ENCODE measurements at places on chromosomes 5 and 9.

DNA sequence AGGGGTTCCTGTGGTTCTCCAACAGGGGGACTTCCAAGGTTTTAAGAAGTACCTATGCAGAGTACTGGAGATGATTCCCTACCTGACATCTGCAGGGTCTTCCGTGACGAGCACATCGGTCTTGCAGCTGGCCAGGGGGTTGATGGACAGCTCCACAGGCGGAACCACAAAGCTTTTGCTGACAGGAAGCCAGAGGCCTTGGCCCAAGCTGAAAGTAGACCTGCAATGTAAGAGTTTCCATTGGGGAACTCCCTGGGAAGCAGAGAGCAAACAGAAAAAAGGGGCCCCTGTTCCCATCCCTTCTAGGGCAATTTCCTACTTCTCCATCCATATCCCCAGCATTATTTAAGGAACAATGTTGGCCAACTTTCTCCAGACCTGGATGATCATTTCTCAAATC is 288.0 kb downstream of the TRIM32 start:
- DNase-seq, result no peak

DNA sequence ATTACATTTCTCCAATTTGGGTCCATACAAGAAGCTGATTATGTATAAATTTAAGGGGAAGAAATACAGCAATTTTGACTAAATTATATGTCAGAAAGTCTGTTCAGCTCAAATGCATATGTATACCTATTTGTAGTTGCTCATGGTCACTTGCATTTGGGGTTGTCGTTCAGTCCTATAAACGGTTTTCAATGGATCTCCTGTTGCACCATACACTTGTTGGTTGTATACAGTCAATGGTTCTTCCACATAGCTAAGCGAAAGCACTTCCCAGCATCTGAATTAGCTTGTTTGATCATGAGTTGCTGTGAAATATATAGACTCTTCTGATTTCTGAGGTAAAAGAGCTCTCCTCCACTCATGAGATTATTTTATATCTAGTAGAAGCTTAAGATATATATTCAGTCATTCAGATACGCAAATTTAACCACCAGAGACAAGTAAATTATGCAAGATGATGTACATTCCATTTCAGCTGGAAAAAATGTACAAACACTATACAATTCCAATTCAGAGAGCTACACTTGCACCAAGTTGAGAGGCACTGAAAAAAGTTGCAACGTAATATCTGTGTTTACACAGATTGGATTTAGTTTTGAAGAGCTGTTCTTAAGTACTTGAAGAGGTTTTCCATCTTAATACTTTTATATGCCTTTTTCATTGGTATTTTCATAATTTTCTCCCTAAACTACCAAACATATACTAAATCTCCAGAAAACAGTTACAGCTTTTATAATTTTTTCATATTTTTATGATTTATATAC is 64.4 kb upstream of the POU5F2 start:
- no peak for DNase-seq

DNA sequence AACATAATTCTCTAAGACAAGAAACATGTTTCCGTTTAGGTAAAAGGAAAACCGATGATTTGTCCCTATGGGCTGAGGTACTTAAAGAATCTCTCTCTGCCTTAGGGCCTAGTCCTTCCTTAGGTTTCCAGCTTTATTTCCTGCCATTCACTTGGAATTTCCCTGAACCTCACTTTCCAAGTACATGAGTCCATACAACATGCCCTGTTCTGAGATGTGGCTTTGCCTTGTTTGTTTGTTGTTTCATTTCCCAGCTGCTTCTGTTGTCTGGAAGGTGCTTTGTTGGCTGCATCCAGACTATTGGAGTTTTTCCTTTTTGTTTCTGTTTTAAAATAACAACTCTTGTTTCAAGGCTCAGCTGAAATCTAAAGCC is 95.2 kb downstream of the ALDH1A1 start:
- DNase-seq, result no peak

GRCh38 chr5:172954751-172955159 is 4.5 kb upstream of the RPL26L1 start:
- no peak for DNase-seq

GRCh38 chr5:127275641-127276193 is 14.9 kb upstream of the MEGF10 start:
- DNase-seq, result no peak

GRCh38 chr5:37900692-37901091 is 60.9 kb upstream of the GDNF start:
- DNase-seq, result no peak

GRCh38 chr5:19902316-19902934 is 85.6 kb downstream of the CDH18 start:
- no peak for DNase-seq
